ENCODE measurements at places on chromosomes 3 and 15.

DNA sequence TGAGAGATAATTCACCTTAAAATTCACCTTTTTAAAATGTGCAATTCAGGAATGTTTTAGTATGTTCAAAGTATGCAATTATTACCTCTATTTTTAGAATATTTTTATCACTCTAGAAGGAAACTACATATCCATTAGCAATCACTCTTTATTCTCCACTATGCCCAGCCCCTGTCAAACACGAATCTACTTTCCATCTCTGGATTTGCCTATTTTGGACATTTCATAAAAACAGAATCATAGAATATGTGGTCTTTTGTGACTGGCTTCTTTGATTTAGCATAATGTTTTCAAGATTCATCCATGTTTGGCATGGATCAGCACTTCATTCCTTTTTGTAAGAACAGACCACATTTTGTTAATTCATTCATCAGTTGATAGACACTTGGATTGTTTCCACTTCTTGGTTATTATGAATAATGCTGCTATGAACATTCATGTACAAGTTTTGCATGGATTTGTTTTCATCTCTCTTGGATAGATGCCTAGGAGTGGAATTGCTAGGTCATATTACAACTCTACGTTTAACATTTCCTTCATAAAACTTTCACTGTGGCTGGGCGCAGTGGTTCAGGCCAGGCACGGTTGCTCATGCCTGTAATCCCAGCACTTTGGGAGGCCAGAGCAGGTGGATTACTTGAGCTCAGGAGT lies 12.7 kb downstream of the HMCES start:
- DNase-seq, result no peak

DNA sequence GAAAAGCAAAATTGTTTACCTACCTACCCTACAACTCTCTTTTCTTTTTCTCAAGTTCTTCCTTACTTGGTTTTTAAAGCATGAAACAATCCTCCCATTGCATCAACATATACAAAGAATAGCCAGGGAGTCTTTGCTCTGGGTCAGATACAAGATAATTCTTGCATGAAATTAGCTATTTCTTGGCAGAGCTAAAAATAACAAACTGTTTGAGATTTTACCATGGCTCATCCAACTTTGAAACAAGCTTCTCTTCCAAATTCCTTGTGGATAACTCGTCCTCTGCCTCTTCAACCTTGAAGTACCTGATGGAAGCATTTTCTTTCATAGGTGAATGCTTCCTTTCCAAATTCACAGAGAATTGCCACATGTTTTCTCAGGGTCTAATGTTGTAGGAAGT lies 9.2 kb upstream of the CBLB start:
- DNase-seq, result no peak

GRCh38 chr3:99562138-99562537 lies 76.3 kb upstream of the COL8A1 start:
- DNase-seq, result no peak

DNA sequence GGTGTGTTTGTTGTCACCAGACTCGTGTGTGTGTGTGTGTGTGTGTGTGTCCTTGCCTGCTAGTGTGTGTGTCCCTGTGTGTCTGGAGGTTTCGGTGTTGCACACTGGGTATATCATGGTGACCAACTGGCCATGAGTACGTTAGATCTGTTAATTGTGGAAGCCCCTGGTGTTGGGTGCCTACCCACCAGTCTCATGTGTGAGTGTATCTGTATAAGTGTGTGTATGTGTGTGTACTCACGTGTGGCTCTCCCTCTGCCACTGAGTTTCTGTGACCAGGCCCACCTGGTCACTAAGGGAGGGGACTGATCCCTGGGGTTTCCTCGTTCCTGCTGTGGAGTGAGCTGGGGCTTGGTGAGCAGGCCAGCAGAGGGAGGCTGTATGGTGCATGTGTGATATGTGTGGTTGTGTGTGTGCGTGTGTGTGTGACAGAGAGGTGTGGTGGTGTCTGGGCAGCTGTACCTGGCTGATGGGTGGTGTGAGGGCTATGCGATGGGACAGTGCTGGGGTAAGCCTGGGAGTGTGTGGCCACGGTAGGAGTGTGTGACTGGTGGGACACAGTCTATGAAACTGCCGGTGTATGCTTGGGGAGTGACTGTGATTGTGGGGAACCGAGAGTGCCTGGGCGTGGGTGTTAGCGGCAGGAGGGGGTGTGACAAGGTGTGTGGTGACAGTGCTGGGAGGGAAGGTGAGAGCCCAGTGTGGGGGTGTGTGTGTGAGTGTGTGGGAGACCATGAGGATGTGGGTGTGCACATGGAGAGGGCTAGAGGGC lies 1.8 kb downstream of the PRKCD start:
- DNase-seq, result no peak

- no peak for DNase-seq
Observed at GRCh38 chr3:75978686-75979085, 193.3 kb upstream of the ZNF717 start.
